ENCODE measurements at places on chromosomes 6 and 20.

DNA sequence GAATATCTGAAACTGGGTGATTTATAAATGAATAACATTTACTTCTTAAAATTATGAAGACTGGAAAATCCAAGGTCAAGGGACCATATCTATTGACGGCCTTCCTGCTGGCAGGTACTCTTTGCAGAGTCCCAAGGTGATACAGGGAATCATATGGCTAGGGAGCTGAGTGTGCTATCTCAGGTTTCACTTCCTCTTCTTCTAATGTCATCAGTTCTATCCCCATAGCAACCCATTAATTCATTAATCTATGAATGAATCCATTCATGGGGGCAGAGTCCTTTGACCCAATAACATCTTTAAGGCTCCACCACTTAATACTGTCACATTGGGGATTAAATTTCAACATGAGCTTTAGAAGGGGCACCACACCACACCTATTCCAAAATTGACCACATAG is 772.0 kb downstream of the HACE1 start:
- no peak for DNase-seq

GRCh38 chr6:143549221-143549948 is 37.9 kb upstream of the FUCA2 start:
- no peak for DNase-seq

DNA sequence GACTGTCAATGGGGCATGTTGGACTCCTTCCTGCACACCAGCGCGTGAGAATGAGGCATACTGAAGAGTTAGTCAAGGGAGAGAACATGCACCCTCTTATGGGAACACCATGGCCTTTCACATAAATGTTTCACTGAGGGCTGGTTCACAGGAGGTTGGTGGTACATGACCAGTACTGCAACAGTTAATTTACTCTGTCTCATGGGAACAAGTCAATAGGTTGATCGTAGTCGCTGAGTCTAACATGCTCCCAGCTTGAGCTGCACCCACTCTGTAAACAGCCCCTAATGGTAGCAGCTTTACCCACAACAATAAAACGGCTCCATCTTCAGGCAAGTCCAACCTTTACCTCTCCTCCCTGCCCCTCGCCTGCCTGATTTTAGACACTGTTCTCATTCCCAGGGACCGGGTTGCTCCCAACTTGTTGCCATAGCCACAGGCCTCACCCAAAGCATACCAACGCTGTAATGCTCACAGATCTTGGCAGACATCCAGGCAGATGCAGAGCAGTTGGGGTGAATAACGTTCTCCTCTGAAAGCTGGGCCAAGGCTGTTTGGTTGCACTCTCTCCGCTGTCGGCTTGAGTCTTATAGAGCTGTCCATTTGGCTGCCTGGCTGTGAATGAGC is 111.3 kb downstream of the LY86 start:
- DNase-seq: peak; percentile 93

DNA sequence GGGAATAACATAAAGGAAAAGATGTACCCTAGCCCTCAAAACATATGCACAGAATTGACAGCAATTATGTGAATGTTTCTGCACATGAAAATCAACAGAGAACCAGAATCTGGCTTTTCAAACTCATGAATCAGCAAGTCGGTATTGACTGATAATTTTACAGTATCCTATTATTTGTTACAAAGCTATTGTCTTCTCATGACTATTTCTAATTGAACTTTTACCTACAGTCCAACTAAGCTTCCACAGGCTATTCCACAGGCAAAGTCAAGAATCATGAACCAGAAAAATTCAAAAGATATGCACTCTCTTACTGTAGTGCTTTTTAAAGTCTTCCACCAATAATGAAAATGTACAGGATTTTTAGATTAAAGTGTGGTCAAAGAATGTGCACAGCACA is 49.1 kb upstream of the DST start:
- no peak for DNase-seq

- DNase-seq: no peak
Measured at GRCh38 chr20:36490191-36490590, 51.1 kb upstream of the MYL9 start.

DNA sequence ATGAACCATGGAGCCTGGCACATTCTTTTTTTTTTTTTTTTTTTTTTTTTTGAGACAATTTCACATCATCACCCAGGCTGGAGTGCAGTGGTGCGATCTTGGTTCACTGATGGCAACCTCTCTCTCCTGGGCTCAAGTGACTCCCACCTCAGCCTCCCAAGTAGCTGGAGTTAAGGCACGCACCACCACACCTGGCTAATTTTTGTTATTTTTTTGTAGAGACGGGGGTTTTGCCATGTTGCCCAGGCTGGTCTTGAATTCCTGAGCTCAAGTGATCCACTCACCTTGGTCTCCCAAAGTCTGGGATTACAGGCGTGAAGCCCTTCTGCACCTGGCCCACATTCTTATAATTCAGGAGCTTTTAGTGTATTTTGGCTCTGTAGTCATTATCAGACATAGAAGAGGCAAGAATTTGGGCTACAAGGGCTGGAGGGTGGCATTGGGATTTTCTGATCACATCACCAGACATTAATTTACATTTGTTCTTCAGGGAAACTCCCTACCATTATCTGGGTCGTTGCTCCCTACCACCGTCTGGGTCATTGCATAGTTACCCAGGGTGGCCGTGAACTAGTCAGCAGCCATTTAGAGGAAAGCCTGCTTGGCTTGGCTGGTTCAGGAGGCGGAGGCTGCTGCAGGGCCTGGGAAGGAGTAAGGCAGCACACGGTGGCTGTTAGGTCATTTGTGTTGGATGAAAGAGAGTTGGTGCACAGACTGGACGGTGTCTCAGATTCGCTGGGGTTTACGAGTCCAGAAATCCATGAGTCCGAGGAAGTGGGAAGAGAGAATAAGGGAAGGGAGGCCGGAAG is 17.6 kb downstream of the ARID1B start:
- no peak for DNase-seq
